ENCODE measurements at places on chromosomes 5 and 9.

GRCh38 chr5:168327019-168327421, 35.6 kb downstream of the WWC1 start:
- DNase-seq: no peak

DNA sequence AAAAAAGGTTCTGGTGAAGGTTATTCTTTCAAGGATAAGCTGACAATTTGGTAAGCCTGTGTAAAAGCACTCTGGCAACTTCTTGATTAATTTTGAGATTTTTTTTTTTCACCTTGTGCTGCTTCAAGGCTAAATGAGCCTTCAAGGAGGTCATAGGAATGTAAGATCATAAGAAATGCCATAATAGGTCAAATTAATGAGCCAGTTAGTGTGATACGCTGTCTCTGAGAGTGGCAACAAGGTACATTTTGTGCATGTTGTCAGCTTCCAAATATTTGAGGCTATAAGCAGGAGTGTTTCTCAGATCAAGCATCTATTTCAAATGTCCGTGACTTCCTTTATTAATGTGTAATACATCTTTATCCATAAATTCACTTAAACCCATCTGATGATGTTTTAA, 72.3 kb upstream of the CDH6 start:
- no peak for DNase-seq

GRCh38 chr5:145244788-145245187, 590.4 kb downstream of the PRELID2 start:
- DNase-seq: no peak

DNA sequence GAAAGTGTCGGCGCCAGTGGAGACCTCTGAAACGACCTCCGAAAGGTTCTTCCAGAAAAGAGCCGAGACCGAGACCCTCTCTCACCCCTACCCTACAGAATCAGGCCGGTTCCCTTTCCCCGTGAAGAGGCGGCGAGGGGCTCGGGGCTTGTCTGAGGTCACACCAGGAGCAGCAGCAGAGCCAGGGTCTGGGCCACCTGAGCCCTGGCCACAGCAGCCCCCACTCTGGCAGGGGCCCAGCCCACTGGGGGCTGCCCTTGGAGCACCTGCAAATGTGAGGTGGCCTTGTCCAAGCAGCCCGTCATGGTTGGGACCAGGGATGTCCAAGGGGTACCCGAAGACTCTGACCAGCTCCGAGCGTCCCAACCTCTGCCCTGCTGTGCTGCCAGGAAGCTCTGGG, 9.2 kb downstream of the AGPAT2 start:
- no peak for DNase-seq

- DNase-seq: no peak
These were observed 76.3 kb downstream of the AMBP start for GRCh38 chr9:114001794-114002261.

- peak; percentile 54 for DNase-seq
These were observed 105.7 kb upstream of the HAND1 start for GRCh38 chr5:154583671-154584177.

GRCh38 chr9:89586311-89586710, 18.5 kb upstream of the GADD45G start:
- DNase-seq: no peak

- no peak for DNase-seq
These were observed 245.7 kb downstream of the ASTN2 start for GRCh38 chr9:117169089-117169621.

- no peak for DNase-seq
These were observed 1.6 kb downstream of the CFAP95 start for GRCh38 chr9:69822116-69822750.

DNA sequence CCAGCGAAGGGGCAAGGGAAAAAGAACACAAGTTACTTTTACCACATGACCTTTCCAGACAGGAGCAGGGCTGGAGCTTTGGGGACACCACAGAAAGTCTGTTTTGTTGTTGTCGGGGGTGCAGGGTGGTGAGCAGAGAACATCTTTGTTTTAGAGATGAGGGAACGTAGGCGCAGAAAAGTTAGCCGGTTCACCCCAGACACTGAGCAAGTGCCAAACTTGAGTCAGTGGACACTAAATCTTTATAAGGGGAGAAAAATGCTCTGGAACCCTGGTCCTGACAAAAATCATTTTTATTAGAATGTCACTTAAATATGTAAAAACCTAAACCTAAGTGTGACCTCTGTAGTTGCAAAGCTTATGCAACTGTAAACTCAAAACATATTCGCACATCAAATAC, 126.4 kb upstream of the GAS1 start:
- DNase-seq: no peak

DNA sequence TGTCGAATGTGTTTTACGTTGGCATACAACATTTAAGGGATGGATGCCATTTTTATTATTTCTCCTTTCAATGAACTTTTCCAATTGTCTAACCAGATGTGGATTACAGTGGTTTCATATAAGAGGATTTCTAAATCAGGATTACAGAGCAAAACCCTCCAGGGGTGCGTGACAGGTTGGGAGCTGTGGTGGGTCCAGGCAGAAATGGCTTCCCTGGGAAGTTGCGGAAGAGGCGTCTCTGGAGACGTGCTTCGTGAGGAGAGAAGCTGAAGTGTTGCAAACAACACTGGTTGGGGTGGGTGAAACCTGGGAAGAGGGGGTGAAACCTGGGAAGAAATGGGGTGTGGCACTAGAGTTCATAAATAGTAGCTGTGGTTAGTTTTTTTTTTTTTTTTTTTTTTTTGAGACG, 4.5 kb upstream of the RPL26L1 start:
- no peak for DNase-seq

DNA sequence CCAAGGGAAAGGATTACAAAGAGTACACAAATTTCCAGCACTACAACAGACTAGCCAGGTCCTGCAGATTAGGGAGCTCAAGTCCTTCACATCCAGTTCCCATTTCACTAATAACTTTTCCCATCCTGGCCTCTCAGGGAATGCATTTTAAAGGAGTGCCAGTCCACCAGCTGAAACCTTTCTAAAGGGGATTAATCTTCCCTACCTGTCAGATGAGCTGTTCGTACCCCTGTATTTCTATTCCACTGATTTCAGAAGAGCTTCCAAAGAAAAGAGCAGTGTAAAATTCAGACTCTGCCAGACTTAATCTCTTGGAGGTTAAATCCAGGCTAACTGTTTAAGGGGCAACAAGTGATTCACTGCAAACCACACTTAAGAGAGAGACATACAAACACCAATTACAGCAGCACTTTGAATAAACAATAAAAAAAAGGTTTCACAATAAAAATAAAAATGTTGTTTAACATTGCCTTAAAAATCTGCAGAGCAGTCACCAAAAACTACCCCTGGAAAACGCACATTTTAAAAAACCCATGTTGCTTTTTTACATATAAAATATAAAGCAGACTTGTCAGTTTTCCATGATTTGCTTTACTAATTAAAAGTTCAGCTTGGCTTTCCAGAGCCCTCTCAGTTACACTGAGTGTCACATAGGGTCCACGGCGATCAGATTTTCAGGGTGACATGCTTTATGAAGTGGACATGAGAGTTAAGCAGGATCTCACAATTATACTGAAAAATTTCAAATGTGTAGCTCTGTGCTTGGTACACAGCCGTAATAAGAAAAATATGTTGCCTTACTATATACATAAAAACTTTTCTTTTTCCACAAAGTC, 3.2 kb downstream of the ROR2 start:
- DNase-seq: no peak

- no peak for DNase-seq
These were observed 265.3 kb downstream of the KCTD16 start for GRCh38 chr5:144436007-144436406.

GRCh38 chr5:28374492-28374967, 1336.1 kb upstream of the CDH9 start:
- DNase-seq: peak; percentile 3

DNA sequence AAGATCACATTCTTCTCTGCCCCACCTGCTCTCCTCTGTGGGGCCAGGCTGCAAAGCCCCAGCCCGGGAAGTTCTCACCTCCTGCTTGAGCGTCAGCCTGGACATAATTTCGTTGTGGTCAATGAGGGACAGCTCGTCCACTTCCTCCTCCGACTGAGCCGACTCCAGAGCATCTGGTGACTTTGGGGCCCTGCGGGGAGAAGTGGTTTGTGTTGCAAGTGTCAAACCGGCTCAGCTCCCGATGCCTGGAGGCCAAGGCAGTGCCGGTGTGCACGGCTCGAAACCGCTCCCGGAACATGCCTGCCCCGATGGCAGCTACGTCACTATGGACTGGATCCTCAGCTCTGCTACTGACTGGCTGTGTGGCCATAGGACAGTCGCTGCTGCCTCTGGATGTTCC, 52.8 kb downstream of the PRRT1B start:
- DNase-seq: no peak

- no peak for DNase-seq
These were observed 39.6 kb downstream of the RXRA start for GRCh38 chr9:134365791-134366222.

GRCh38 chr5:71887680-71888079, 168.6 kb downstream of the CARTPT start:
- peak; percentile 35 for DNase-seq

GRCh38 chr9:134562146-134562849, 79.3 kb upstream of the COL5A1 start:
- DNase-seq: no peak

DNA sequence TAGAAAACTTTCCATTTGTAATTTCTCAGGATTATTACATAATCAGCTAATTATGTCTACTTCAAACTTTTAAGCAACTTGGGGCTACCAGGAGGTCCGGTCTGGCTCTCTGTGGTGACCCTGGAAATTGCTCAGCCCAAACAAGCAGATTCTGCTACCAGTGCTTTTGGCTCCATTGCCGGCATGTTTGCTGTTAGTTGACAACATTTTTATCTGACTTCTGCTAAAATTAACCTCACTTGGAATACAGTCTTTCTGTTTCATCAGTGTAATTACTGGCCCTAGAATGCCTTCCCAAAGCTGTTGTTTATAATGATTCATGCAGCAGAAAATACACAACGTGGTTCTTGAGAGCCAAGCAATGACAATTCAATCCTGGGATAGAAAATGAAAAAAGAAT, 38.5 kb upstream of the FAM81B start:
- DNase-seq: no peak

GRCh38 chr5:83608122-83608521, 112.5 kb downstream of the HAPLN1 start:
- DNase-seq: peak; percentile 56

- no peak for DNase-seq
These were observed 48.6 kb upstream of the GABRA1 start for GRCh38 chr5:161799316-161799715.

- DNase-seq: no peak
These were observed 18.7 kb downstream of the CYFIP2 start for GRCh38 chr5:157284458-157285212.

GRCh38 chr9:37046683-37047082, 12.6 kb upstream of the PAX5 start:
- DNase-seq: no peak

DNA sequence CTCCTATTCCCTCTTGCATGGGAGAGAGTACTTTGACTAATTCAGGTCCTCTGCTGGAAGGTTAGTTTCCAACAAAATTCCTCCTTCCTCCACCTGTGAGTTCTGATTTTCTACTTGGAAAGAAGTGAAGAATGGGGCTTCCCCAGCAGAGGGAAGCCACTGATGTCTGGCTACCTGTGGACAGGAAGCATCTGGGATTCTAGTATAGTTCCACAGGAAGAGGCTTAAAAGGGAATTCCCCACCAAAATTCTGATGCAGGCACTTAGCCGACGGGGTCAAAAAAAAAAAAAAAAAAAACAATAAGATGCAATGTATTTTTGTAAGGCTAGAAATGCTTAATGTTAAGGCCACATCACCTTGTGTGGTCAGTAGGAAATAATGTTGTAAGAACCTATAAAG, 33.4 kb downstream of the PCDHGC5 start:
- no peak for DNase-seq

- no peak for DNase-seq
These were observed 123.1 kb upstream of the PAPPA start for GRCh38 chr9:116030517-116030916.

GRCh38 chr9:35516479-35516878, 26.6 kb downstream of the RUSC2 start:
- DNase-seq: no peak

DNA sequence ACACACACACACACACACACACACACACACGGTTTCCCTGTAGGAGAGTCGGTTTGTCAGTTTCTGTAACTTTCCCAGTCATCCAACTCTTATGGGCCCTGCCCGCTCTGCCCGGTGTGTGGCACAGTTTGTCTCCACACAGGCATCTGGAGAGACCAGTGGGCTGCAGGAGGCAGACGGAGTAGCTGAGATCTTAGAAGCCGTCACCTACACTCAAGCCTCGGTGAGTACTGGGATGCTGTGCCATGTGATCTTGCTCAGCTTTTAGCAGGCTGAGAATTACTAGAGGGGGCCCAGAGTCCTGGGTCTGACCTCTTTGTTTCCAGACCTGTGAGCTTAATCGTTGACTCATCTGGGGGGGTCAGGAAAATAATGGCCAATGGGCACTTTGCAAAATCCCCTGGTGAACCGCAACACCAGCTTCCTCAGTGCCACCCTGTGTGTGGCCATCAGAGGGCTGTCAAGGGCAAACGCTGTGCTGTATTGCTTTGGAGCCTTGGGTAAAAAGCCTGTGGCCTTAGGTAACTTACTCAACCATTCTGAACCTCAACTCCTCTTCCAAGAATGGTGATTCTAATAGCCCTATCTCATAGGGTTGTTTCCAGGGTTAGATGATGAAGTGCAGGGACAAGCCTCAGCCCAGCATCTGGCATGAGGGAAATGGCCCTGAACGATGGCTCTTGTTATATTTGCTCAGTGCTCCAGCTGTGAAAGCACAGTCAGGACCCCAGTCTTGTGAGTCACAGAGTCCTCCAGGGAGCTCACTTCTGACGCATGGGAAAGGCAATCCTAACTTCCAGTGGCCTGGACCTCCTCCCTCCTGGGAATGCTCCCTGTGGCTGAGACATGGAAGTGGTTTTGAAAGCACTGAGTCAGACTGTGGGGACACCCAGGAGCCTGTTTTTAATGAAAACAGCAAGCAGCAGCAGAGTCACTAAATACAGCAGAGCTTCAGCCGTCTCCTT, 45.6 kb downstream of the COL15A1 start:
- no peak for DNase-seq

DNA sequence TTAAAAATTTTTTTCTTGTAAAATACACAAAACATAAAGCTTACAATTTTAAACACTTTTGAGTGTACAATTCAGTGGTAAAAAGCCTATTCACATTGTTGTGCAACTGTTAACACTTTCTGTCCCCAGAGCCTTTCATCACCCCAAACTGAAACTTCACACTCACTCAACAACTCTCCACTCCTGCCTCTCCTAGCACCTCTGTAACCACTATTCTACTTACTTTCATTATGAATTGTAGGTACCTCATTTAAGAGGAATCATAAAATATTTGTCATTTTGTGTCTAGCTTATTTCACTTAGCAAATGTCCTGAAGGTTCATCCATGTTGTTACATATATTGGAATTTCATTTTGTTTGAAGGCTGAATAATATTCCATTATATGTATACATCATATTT, 4.3 kb upstream of the ZNF510 start:
- DNase-seq: no peak

DNA sequence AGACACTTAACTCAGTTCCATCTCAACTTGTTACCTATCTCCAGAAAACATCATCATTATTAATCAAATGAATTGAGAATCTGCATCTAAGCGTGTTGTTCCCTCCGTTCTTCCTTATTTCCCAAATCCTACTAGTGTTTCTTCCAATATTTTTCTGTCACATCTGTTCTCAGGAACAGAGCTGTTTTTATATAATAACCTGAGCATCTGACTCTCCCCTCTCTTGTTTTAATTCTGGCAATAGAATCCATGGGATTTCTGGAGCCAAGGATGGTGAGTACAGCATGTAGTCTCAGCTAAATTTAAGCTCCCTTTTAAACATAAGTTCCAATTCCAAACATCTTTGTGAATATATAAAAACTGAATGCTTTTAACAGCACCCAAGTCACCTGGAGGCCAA, 558.3 kb downstream of the DTWD2 start:
- DNase-seq: no peak

- no peak for DNase-seq
These were observed 19.7 kb upstream of the MLLT3 start for GRCh38 chr9:20642045-20642444.
